ENCODE measurements at places on chromosomes 2 and 18.
A peak's percentile ranks its signal among the peaks of the same experiment; 100 is the strongest.

DNA sequence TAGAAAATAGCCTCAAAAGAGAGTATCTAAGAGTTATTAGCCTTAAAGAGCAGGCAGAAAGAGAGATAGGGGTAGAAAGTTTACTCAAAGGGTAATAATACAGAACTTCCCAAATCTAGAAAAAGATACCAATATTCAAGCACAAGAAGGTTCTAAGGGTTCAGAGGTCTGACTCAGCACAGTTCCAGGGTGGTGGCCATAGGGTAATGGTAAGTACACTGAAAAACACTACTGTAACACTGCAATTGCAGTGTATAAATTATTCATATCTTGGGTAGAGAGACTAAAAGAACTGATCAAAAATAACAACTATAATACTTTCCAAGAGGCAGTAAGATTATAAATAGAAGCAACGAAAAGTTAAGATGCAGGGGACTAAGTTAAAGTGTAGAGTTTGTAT, 115.2 kb downstream of the ROCK1 start:
- no peak for DNase-seq

GRCh38 chr18:30177056-30177455, 865.5 kb downstream of the DSC3 start:
- no peak for DNase-seq

- no peak for DNase-seq
Observed at GRCh38 chr2:144414324-144414845, 105.5 kb downstream of the ZEB2 start.

DNA sequence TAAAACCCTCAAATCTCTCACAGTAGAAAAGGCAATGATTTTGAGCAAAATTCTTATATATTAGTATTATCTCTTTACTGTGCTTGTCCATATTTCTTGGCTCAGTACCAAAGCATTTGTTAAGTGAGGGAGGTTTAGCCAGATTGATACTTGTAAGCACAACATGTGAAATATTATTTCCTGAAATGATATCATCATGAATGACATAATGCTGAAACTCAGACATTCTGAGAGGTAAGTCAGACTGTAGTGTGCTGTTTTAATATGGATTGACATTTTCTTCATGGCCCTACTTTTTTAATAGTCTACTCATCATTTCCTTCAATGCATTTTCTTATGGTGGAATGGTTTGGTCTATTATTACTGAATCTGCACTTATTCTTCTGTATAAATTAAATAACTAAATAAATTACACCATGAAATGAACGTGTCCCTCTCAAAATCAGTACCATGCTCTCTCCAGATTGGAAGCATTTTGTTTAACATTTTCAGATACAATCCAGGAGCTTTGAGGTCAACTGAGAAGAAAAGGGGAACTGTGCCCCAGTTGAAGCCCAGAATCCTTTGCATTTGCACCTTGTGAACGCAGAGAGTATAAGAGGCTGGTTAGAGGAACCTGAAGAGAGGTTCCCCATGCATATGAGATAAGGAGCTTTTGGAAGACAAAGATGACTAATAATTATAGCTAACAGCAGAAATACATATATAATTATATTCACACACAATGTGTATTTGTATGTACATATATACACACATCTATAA, 50.1 kb upstream of the CRACDL start:
- no peak for DNase-seq

- DNase-seq, result peak; percentile 5
Observed at GRCh38 chr2:153808679-153809078, 63.0 kb upstream of the GALNT13 start.
